Psoas muscle (tissue), 8 donors: ENCODE measurements at places on chromosomes 6 and 20.

DNA sequence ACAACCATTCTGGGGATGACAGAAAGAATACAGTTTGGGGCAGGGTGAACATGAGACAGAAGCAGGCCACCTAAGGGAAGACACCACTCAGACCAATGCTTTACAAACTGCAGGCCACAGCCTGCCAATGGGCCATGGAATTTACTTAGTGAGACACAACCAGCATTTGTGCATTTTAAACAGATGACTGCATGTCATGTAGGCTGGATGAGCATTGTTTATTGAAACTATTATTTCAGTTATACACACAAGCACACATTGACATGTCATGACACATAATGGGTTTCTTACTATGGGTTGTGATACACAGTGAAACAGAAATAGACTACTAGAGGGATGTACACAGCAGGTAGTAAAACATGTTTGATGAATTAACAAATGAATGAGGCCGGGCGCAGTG is 8.0 kb downstream of the PGM3 start:
- no peaks in the 10 kb centered on the region for H3K4me1 ChIP-seq
- no peaks in the 10 kb centered on the region for H3K27me3 ChIP-seq

DNA sequence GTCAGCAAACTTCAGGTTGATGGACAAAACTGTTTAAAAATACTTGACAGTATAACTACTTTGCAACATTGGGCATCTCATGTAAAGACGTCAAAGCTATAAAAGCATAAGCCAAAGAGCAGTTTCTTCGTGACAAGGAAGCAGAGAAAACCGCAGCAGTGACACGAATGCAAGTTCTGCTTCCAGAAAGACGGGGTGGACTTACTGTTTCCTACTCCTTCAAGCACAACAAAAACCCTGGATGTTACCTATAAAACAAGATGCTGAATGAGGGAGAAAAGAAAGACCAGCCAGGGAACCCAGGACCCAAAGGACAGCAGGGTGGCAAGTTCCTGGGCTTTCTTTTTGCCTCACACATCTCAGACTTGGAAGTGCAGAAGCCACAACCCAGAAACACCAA is 98.0 kb downstream of the DLL1 start:
- H3K4me3 ChIP-seq = no peak overlapping the region
- no peak overlapping the region for H3K27ac ChIP-seq
- no peaks in the 10 kb centered on the region for H3K36me3 ChIP-seq
- no peak for DNase-seq

DNA sequence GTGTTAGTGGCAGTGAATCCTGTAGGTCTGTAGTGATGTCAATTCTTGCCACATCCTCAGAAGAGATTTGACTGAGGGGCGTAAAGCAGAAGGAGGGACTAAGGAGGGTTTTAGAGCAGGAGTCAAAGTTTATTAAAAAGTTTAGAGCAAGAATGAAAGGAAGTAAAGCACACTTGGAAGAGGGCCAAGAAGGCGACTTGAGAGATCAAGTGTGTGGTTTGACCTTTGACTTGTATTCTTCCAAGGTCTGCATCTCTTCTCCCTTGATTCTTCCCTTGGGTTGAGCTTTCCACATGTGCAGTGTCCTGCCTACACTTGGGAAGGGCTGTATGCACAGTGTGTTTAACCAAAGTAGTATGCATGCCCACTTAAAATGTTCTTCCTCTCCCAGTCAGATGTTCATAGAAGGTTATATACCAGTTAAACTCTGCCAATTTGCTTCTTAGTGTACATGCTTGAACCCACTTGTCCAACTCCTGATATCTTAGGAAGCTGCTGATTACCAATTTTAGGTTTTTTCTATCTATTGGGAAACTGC is 627.6 kb downstream of the MMUT start:
- no peak overlapping the region for H3K4me3 ChIP-seq
- no peaks in the 10 kb centered on the region for H3K27me3 ChIP-seq
- no peaks in the 10 kb centered on the region for H3K4me1 ChIP-seq
- no peaks in the 10 kb centered on the region for H3K36me3 ChIP-seq
- H3K27ac ChIP-seq = no peak overlapping the region
- no peak for DNase-seq

GRCh38 chr20:55667955-55668354 is 337.4 kb downstream of the CBLN4 start:
- no peak for DNase-seq
- no peak overlapping the region for H3K4me3 ChIP-seq
- H3K4me1 ChIP-seq = no peaks in the 10 kb centered on the region
- H3K27me3 ChIP-seq = no peaks in the 10 kb centered on the region
- H3K27ac ChIP-seq = no peak overlapping the region

GRCh38 chr20:22826306-22827230 is 208.5 kb upstream of the SSTR4 start:
- no peak overlapping the region for H3K27ac ChIP-seq
- H3K4me1 ChIP-seq = no peaks in the 10 kb centered on the region
- DNase-seq = no peak
- H3K27me3 ChIP-seq = no peaks in the 10 kb centered on the region
- H3K36me3 ChIP-seq = no peaks in the 10 kb centered on the region

GRCh38 chr6:27770724-27771123 is 141.5 kb downstream of the OR2B2 start:
- H3K27ac ChIP-seq = no peak overlapping the region
- no peaks in the 10 kb centered on the region for H3K36me3 ChIP-seq
- DNase-seq = no peak
- no peaks in the 10 kb centered on the region for H3K27me3 ChIP-seq
- H3K4me3 ChIP-seq = no peak overlapping the region

DNA sequence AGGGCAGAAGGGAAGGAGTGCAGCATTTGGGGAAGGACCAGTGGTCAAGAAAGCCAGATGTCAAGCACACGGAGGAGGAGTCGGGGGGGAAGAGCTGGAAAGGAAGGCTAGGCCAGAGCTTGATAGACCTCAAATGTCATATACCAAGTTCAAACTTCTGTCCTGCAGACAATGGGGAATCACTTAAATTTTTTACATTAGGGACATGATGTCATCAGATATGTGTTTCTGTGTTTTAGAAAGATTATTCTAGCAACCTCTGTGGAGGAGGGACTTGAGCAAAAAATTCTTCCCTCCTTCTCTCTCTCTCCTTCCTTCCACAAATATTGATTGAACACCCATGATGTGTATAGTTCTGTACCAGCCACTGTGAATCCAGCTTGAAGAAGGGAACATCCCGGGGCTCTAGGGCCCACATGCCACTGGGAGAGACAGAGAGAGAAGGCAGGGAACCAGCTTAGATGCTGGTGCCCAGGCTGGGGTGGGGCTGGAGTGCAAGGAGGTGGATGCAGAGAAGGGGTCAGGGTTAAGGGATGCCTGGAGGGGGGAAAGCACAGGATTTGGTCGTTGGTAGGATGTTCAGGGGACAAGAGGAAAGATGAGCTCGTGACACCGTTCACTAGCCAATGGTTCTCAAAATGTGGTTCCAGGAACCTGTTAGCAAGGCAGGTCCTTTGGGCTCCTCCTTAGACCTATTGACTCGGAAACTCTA is 19.8 kb upstream of the AAR2 start:
- no peak overlapping the region for H3K4me3 ChIP-seq
- no peaks in the 10 kb centered on the region for H3K4me1 ChIP-seq
- DNase-seq = no peak
- H3K27me3 ChIP-seq = no peaks in the 10 kb centered on the region
- H3K36me3 ChIP-seq = no peaks in the 10 kb centered on the region

DNA sequence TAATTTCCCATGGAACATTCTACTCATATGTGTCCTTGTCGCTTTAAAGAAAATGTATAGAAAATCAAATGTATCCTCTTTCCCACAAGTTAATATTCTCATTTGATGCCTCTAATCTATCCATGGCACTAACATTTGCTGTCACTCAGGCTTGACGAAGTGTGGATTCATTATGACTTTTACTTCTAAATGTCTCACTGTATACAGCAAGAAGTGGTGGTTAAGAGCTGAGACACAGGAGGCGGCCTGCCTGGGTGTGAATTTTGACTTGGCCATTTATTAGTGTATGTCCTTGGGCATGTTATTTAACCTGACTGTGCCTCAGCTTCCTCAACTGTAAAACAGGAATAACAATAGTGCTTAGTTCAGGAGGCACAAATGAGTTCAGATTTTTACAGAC is 70.0 kb downstream of the TRMT6 start:
- DNase-seq = no peak
- no peak overlapping the region for H3K27ac ChIP-seq
- no peaks in the 10 kb centered on the region for H3K27me3 ChIP-seq
- no peaks in the 10 kb centered on the region for H3K4me1 ChIP-seq
- H3K36me3 ChIP-seq = no peaks in the 10 kb centered on the region
- no peak overlapping the region for H3K4me3 ChIP-seq
